ENCODE measurements at places on chromosomes 2 and 18. TPM values are rescaled to one million over a fixed set of nuclear protein-coding genes. Genes with fewer than 3 reads are reported as not detected.

Gene EHD3
- polyA plus RNA-seq, result 22.0 TPM

Gene VPS54
- 46.1 TPM for polyA plus RNA-seq

Gene DCC
- 7.4 TPM for polyA plus RNA-seq

Gene GDF7
- polyA plus RNA-seq, result 4.8 TPM

Gene ASB18
- 0.04 TPM for polyA plus RNA-seq

Gene FHOD3
- 40.1 TPM for polyA plus RNA-seq

Gene ZAP70
- polyA plus RNA-seq, result 2.6 TPM

Gene SERPINB3
- polyA plus RNA-seq, result 0.07 TPM

Gene NABP1
- 59.5 TPM for polyA plus RNA-seq

Gene ACMSD
- 32.6 TPM for polyA plus RNA-seq

Gene LYPD6
- 17.0 TPM for polyA plus RNA-seq

Gene GKN1
- polyA plus RNA-seq, result not detected

Gene SERPINB11
- polyA plus RNA-seq, result not detected

Gene GPR39
- polyA plus RNA-seq, result 3.7 TPM

Gene SNRNP200
- polyA plus RNA-seq, result 187 TPM

Gene TUBB6
- 60.6 TPM for polyA plus RNA-seq

Gene MSH2
- polyA plus RNA-seq, result 76.0 TPM

Gene TXNDC2
- not detected for polyA plus RNA-seq

Gene RGPD4
- polyA plus RNA-seq, result not detected

Gene TEX44
- polyA plus RNA-seq, result not detected

Gene HES6
- polyA plus RNA-seq, result 5.3 TPM

Gene MAPK4
- 10.5 TPM for polyA plus RNA-seq

Gene SLC16A14
- 7.8 TPM for polyA plus RNA-seq

Data from renal cortex interstitium (tissue), 15 donors.